Effector CD8-positive, alpha-beta T cell (primary cell): ENCODE measurements at places on chromosomes 11 and 22.

GRCh38 chr11:12860827-12861226 lies 148.3 kb upstream of the RASSF10 start:
- no peak for DNase-seq

- no peak for DNase-seq
Observed at GRCh38 chr11:26143566-26144290, 188.2 kb upstream of the ANO3 start.

DNA sequence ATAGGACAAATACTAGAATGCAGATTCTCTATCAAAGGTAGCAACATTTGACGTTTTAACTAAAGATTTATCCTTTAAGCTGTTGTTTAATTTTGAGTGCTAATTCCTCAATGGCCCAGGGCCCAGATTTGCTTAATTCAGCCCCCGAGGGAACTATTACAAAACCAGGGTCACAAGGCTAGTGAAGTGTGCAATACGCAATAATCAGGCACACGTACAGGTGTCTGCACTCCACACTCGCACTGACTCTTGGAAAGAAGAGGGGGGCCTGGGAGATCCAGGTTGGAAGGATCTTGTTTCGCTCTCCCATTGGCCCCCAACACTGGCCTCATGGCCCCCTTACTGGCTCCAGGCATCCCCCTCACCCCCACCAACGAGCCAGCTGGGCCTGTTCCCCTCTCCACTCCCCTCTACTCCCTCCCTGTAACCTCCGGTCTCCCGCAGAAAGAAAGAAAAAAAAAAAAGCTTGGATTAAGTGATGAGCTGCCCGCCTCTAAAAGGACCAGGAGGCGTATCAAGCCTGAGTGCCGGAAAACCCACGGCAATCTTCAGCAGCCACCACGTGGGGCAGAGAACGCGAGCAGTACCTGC lies 2.2 kb upstream of the KIRREL3 start:
- no peak for DNase-seq

GRCh38 chr11:3893311-3893710 lies 37.8 kb downstream of the STIM1 start:
- DNase-seq = no peak

DNA sequence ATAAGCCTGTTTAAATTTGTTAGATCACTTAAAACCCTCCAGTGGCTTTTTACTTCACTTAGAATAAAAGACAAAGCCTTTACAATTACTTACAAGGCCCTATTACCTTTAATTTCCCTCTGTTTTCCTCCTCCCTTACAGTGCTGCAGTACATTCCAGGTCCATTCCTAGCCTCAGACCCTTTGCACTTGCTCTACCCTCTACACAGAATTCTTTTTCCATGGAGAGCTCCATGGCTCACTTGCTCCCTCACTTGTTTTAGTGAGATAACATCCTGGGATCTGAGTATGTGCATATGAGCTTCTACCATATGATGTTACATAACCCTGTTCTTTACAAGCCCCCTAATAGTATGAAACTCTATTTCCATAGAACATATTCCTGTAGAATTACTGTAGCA lies 24.4 kb downstream of the ZNF214 start:
- DNase-seq = no peak

DNA sequence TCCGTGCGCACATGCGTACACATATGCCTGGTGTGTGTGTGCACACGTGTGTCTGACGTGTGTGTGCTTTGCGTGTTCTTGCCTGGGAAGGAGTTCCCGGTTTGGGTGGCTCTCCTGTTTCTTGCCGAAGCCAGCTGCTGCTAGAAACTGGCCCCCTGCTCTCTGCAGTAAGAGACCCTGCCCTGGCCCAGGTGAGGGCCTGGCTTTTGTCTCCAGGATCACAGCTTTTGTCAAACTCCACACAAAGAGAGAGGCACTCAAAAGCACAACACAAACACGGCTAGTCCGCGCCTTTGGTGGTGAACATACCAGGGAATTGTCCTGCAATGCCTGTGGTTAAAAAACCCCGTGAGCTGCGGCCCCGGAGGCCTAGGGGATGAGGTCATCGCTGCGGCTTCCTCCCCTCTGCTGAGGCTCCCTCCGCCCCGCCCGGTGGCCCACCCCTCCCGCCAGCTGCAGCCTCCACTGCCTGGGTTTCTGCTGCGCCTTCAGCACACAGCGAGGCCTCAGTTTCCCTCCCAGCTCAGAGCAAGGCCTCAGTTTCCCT lies 88.9 kb downstream of the KCNQ1 start:
- DNase-seq = no peak

DNA sequence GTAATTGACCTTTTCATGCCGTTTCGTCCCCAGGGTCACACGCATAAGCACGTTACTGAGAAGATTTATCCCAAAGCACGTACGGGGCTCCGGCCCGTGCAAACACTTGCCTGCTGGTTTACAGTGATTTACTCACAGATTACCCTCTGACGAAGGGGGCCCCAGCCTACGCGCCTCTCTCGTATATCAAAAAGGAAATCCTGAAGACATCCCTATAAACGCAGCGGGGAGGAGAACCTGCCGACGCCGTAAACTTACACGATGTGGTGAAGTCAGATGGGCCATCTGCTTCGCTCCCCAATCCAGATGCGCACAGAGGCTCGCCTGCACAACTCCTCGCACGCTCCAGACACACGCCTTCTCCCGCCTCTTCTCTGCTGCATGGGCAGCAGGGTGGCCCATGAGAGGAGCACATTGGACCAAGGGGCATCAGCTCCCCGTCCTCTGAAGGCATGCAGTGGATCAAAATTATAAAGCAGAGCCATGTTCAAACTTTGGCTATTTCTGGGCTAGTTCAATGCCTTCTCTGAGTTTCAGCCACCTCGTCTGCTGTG lies 123.6 kb downstream of the MN1 start:
- DNase-seq = no peak

DNA sequence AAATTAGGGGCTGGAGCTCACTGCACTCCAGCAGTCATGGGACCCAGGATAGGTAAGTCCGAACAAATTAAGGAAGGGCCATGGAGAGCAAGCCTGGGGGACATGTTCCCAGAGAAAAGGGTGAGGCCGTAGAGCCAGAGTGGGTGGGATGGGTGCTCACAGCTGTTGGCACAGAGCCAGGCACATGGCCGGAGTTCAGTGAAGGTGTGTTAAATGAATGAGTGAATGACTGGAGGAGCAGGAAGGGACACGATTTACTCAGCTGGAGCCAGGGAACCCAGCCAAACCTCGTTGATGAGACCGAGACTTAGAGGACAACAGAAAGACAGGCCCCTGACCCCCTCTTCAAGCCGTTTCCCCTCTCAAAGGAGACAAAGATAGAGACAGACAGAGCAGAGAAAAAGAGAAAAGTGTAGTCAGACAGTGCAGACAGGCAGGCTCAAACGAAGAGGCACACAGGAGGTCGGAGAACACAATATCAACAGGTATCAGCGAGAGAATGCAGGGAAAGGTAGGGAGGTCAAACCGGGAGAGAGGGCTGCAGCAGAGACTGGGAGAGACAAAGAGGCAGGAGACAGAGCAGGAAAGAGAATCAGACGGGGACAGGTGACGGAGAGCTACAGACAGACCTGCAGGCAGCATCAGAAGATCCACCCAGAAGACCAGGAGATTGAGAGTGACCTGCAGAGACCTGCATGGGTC lies 590 bp downstream of the SLCO2B1 start:
- DNase-seq = no peak

DNA sequence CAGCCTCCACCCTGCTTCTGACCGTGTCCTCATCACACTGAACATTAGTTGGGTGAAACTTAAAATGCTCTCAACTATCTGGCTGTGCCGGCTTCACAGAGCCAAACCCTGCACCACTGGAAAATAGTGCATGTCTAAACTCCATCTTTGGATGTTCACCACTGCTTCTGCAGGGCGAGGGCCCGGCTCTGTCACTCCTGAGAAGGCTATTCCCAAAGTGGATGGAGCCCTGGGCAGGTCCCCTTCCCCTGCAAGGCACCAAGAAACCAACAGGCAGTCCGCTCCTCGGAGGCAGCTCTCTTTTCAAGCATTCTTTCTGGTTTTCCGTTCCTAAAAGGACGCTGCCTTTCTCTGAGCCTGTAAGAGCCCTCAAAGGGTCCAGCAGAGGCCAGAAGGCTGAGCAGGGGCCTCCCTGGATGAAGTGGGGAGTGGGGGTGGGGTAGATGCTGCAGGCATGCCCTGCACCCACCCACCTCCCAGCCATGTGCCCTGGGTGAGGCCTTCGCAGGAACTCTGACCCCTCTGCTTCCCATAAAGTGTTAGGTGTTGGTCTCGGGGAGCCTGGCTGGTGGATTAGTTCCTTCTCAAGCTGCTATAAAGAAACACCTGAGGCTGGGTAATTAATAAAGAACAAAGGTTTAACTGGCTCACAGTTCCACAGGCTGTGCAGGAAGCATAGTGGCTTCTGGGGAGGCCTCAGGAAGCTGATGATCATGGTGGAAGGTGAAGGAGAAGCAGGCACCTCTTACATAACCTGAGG lies 23.3 kb downstream of the LINC01488 start:
- no peak for DNase-seq

DNA sequence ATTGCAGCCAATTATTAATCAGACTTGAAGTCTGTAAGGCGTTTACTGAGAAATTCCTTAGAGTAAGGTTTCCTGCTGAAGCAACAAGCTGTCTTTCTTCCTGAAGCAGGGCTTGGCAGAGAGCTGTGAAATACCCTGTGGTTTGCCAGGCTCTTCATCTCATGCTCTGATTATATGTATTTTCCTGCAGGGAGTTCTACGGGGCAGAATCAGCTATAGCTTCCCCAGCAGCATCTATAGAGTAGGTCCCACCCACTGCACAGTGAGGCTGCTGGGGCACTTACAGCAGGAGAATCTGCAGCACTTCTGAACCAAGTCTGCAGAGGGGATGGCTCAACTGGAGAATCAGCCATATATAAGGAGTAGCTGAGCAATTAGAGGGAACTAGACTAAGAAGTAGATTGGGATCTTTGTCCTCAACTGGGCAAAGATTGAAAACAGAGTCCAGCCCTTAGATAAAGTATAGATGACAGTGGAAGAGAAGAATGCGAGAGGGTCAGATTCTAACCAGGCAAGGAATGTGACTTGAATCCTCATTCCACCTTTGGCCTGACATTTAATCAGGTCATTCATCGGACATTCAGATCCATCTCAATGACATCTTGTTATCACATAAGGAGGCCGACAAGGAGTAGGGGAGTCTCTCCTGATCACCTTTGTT lies 37.6 kb downstream of the CNTF start:
- DNase-seq = no peak

DNA sequence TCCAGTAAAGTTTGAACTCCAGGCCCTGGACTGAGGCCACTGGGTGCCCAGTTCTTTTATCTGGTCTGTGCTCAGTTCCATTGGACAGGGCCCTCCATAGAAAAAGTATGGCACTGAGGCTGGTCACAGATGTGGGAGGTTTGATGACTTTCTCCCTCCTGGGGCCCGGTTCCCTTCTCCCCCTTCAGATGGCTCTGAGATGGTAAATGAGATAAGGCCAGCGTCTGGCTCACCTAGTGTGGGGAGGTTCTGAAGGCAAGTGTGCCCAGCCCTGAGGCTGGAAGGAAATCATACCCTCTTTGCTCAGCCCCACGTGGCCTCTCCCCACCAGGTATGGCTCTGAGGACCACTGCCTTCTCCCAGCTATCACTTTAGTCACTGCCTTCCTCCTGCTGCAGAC lies 1.5 kb upstream of the CLDN5 start:
- DNase-seq = no peak

GRCh38 chr11:1478011-1478410 lies 8.6 kb downstream of the MOB2 start:
- no peak for DNase-seq

DNA sequence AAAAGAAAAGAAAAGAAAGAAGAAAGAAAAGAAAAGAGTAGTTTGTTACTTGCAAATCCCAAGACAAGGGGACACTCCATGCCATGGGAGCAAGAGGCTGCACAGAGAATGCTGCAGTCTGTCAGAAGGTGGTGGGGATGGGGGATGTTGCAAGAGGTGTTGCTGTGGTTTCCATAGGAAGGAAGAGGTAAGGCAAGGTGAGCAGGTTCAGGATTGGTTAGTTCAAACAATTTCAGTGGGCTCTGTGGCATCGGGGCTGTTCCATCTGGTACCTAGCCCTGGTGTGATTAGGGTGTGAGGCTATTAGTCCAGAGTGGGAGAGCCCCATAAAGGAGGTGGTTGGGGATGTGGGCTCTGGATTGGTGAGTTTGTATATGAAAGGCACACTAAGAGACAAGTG lies 172.7 kb downstream of the BCR start:
- DNase-seq = no peak

GRCh38 chr22:50577987-50578775 lies at the start of gene CPT1B:
Gene CPT1B (minus strand): TSS chr22:50578427. CDS start chr22:50577915, 512 bp downstream.
- DNase-seq = no peak

DNA sequence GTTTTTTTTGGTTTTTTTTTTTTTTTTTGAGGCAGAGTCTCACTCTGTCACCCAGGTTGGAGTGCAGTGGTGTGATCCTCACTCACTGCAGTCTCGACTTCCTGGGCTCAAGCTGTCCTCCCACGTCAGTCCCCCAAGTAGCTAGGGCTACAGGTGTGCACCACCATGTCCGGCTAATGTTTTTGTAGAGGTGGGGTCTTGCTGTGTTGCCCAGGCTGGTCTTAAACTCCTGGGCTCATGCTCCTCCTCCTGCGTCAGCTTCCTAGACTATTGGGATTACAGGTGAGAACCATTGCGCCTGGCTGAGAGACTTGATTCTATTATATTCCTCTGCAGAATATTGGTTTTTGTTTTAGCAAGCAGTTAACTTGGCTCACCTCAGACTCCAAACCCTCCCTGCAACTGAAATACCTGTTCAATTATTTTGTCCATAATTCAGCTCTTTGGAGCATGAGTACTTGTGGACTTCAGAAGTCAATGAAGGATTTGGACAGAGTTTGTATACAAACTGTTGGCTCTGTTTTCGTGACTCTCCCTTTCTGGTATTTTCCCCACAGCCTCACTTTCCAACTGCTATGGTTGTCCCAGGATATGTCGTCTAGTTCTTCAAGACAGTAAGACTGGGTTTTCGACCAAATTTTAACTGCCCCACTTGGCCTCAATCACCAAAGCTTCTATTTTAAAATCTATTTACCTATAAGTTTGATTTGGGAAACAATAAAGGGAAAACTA lies 69.1 kb upstream of the ADORA2A start:
- DNase-seq = no peak

- DNase-seq = no peak
Observed at GRCh38 chr11:73423506-73423905, 47.3 kb downstream of the RELT start.

- no peak for DNase-seq
Observed at GRCh38 chr11:64498136-64498535, 92.9 kb upstream of the SLC22A12 start.

GRCh38 chr22:37267135-37267587 lies 15.1 kb upstream of the CYTH4 start:
- peak; percentile 65 for DNase-seq
